Stimulated activated CD8-positive, alpha-beta memory T cell treated with anti-CD3 and anti-CD28 coated beads, Interleukin-15, amount 100 ng/mL, for 1 hour (primary cell): ENCODE measurements at places on chromosomes 4 and X.

DNA sequence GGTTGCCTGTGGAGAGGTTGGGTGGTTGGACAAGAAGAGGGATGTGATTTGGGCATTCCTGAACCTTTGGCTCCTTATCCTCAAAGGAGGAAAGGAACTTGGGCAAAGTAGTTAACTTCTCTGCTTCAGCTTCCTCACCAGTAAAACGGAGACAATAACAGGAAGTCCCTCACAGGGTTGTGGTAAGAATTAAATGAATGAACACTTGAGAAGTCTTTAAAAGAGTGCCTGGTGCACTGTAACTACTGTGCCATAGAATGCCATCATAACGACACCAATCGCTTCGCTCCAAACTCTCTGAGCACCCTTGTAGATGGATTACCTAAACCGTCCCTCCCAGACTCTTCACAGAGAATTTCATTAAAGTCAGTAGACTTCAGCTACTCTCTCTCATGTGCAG, 10.5 kb downstream of the ZCCHC18 start:
- no peak for DNase-seq

DNA sequence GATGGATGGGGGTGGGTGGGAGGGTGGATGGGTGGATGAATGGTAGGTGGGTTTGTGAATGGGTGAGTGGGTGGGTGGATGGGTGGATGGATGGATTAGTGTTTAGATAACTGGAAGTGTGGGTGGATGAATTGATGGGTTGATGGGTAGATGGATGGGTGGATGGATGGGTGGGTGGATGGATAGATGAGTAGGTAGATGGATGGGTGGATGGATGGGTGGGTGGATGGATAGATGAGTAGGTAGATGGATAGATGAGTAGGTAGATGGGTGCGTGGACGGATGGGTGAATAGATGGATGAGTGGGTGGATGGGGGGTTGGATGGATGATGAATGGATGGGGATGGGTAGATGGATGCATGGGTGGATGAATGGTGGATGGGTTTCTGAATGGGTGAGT, 20.3 kb upstream of the ASMTL start:
- no peak for DNase-seq

DNA sequence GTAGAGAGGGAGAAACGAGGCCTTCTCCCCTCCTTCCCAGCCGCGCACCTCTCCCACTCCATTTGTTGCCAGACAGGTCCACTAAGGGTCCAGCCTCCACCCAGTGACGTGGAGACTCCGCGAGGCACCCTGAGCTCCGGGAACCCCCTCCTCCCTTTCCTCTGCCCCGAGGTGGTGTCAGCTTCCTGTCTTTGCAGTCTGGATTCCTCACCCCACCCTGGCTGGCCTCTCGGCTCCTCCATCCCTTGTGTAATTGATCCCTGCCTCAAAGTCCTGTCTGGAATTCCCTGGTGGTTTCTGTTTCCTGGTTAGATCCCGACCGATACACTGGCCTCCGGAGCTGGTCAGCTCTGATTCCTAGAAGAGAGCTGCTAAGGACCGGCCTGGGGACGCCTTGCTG, 105.9 kb upstream of the SCOC start:
- no peak for DNase-seq

DNA sequence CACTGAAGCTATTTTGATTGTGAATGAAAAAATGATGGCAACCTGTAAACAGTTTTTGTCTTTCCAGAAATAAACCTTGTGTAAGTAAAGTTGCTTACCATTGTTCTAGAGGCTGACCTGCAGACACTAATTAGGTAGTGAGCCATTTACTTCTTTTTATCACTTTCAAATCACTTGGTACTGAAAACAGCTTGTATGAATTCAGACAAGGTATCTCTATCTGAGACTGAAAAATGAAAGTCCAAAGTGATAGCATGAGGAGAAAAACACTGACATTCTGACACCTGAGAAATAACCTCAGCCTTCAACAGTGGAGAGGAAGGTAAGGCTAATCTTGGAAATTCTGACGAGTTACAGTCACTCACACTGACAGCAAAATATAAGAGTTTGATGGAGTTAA, 238.8 kb downstream of the GPC3 start:
- DNase-seq: no peak

DNA sequence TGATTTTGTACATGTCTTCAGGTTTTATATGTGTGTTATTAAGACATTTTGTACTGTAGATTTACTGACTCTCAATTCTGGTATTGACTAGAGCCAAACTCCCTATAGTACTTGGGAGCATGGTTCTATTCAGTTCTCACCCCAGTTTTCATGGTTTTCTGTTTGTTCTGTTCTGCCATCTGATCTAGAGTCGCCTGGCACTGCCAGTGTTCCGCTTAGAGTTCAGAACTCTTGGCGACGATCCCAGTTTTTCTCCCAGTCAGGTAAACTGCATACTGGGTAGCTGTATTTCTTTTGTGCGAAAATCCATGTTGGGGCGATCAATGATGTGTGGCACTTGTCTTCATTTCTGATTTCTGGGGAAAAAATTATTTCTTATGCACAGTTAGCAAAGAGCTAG, 78.0 kb downstream of the PHOX2B start:
- no peak for DNase-seq

DNA sequence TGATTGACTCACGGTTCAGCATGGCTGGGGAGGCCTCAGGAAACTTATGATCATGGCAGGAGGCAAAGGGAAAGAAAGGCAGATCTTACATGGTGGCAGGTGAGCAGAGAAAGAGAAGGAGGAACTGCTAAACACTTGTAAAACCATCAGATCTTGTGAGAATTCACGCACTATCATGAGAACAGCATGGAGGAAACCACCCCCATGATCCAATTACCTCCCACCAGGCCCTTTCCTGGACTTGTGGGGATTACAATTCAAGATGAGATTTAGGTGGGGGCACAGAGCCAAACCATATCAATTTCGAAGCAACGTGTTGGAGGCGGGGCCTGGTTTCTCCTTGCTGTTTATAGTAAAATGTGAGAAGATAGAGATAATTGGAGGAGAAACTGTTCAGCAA, 167.4 kb downstream of the GABRB1 start:
- DNase-seq: no peak
